Caco-2 (cell line): ENCODE measurements at places on chromosomes 2 and 18.

DNA sequence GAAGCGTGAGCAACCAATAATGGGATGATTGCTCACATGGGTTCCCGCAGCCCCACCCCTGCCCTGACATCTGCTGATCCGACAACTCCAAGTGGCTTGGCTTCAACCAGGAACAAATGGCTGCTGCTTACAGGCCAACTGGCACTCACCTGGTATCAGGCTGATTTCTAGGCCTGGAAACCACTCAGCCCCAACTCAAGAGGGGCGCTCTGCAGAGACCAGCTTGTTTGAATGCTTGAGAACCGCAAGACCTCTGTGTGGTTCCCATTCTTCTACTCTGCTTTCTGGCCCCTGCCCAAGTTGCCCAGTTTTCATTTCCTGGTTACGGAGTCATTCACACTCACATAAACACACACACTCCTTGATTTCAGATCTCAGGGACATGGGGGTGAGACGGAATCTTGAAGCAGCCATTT, 52.0 kb downstream of the TNP1 start:
- DNase-seq: no peak

DNA sequence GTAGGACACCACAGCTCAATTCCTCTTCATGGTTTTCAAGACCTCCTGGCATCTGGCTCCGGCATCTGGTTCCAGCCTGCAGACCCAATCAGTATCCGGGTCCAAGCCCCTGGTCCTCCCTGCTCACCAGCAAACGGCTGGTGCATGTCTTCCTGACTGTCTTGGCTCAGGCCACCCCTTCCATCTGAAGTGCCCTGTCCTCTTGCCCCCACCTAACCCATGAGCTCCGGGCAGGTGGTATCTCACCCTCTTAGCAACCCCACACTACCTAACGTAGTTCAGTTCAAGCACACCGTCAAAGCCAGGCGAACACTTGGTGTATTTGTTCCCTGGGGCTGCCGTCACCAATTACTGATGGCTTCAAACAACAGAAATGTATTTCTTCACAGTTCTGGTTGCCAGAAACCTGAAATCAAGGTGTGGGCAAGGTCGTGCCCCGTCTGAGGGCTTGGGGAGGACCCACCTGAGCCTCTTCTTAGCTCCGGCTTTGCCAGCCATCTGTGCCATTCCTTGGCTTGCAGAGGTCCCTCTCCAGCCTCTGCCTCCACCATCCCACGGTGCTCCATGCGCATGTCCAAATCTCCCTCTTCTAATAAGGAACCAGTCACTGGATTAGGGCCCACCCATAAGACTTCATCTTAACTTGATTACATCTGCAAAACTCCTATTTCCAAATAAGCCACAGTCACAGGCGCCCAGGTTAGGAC, 47.2 kb upstream of the ID2 start:
- no peak for DNase-seq

DNA sequence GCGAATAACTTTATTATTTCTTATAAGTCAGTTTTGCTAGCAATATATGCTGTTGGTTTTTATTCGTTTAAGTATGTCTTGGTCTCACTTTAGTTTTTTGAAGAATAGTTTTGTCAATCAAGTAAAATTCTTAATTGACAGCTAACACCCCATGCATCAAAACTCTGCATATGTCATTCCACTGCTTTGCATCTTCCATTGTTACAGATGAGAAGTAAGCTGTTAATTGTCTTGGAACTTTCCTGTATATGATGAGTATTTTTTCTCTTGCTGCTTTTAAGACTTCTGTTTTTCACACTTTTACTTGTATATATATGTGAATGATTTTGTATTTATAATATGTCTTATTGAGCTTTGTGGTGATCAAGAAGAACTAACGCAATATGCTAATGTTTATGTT, 1048.4 kb downstream of the CNTNAP5 start:
- DNase-seq: no peak

DNA sequence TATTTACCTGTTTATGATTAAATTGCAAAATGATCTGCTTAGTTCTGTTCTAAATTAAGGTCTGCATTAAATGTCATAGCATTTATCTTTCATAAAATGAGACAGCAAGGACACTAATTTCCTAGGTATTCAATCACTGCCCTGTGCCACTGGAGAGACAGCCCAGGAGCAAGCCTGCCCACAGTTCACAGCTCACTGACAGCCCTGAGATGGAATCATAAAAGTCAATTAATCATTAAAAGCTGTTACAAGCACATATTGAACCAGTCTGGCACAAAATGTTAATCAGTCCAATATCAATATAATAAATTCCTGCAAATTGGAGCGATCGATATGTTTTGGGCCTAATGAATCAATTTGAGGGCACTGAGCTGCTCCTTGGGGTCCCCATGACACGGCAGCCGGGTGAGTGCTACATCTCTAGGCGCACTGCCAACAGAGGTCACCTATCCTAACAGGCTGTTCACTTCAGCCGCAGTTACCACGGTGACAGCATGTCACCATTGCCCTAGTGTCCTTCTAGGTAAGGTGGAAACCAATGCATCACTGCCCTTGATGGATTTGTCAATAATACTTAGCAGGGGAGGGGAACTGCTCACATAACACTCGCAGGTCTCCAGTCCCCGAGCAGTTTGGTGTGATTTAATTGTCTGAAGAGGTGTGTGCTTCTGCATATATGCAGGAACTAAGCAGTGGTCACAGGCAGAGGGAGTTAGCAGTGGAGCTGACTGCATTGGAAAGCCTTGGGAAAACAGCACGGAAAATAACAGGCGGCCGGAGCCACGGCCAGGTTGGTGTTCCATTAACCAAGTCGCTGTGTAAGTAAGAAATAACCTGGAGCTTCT, 47.3 kb downstream of the POU3F3 start:
- no peak for DNase-seq

- no peak for DNase-seq
Measured at GRCh38 chr2:133838642-133839365, 270.5 kb upstream of the NCKAP5 start.

GRCh38 chr2:156401861-156402260, 34.3 kb upstream of the GPD2 start:
- no peak for DNase-seq

GRCh38 chr18:75070235-75070624, 138.7 kb downstream of the PTGR3 start:
- no peak for DNase-seq

DNA sequence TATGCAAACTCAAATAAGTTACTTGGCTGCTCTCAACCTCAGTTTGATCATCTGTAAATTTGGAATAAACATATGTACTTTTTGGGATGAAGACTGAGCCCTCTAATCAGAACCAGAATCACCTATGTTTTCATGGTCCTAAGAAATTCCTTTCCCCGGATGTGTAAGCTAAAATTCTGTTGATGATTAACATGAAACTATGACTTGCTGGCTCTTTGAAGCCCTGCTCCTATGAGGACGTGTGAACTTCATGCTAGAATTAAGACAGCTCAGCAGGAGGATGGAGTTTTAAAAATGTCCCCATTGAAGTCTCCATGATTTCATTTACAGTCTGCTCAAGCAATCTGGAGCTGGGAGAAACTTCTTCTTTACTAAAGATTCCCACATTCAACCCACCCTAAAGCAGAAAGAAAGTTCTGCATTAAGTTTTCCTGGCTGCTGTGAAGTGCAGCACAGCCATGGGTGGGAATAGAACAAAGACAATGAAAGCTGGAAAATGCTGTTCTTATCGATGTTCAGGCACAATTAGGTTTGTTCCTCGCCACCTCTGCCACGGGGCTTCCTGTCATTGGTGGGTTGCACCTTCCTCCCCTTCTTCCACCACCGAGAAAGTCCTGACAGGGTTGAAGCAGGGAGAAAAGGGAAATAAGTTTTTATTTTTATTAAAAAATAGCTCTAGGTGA, 50.9 kb downstream of the ADCYAP1 start:
- DNase-seq: no peak

GRCh38 chr2:146027156-146027555, 1507.2 kb upstream of the ZEB2 start:
- no peak for DNase-seq

GRCh38 chr2:127418300-127419111, at the start of gene PROC:
Gene PROC (plus strand): TSS chr2:127418427. CDS start chr2:127419943, 1,516 bp downstream.
- DNase-seq: no peak

- no peak for DNase-seq
Measured at GRCh38 chr18:73881396-73881917, 266.2 kb downstream of the FBXO15 start.

DNA sequence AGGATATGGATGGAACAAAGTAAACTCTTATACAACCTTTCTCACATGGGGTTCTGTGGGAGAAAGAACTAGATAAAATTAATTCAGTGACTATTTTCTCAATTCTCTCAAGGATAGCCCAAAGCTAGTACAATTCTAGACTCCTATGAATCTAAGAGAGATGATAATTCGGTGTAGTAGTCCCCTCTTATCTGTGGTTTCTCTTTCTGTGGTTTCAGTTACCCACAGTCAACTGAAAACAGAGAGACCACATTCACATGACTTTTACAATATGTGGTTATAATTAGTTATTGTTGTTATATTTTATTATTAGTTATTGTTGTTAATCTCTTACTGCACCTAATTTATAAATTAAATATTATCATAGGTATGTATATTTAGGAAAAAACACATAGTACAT, 53.5 kb upstream of the C2orf15 start:
- DNase-seq: no peak

DNA sequence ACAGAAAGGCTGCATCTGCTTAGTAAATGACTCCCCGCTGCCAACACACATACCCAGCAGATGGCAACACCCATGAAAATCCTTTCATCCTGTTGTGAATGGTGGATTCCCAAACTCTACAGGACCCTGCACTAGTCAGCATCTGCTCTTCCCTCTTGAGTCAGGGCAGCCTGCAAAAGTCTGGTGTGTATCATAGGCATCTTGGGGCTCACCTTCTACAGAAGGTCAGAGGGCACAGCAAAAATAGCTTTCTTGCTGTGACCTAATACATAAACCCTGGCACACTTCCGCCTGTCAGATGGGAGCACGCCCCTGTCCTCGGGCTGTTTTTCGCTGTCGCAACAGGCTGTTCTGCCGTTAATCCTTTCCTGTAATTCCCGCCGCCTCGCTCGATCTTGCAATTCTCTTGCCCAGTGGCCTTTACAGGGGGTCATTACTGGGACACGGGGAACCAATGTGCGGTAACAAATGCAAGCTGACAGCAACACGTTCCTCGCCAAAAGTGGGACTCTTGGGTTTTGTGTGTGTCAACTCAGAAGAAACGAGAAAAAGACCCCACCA, 19.9 kb upstream of the SCYGR1 start:
- DNase-seq: no peak

DNA sequence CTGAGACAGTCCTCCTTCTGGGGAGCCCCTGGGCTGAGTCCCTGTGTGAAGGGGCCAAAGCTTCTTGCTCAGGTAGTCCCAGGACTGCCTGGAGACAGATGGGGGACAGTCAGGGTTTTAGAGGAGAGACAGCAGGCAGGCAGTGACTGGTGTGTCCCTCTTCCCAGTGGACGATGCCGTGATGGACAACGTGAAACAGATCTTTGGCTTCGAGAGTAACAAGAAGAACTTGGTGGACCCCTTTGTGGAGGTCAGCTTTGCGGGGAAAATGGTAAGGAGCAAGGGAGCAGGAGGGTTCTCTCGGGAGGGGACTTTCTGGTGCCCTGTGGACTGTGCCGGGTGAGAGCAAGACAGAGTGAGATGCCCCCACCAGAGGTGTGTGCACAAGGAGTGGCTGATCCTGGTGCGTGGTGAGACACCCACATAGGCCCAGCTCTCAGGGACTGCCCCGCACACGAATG, 74.8 kb downstream of the DYSF start:
- DNase-seq: no peak

- no peak for DNase-seq
Measured at GRCh38 chr2:186599186-186599778, 9.4 kb downstream of the ITGAV start.

DNA sequence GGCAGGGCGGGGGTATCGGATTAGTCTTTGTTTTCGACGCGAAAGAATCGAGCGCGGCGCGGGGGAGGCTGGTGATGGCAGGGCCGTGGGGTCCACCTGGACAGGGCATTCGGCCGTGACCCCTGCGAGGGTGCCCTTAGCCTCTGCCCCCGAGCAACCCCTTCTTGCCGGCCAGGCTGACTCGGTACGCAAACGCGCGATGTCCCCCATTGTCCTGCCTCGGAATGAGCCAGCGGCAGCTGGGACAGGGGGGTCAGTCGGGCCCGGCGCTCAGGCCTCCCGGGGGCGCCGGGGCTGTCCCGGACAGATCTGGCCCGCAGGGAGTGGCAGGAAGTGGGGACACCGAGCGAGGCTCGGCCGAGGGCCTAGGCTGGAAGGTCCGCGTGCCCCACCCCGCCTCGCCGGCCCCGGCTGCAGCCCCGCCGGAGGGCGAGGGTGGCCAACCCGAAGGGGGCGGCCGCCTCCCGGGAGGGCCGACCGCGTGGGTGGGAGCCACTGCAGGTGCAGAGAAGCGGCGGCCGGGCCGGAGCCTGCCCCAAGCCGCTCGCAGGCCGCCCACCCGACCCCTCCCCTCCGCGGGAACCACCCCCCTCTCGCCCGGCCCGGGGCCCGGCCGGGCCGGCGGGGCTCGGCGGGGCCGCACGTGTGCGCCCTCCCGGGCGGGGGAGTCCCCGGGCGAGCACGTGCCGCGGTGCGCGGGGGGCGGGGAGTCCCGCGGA, at the start of gene TET3:
TET3 (plus strand) TSS at position 708 of the 719 bp plus-strand sequence. CDS start 1,494 bp downstream, outside the sequence.
- peak; percentile 60 for DNase-seq

GRCh38 chr18:28411806-28412205, 234.9 kb upstream of the CDH2 start:
- no peak for DNase-seq

DNA sequence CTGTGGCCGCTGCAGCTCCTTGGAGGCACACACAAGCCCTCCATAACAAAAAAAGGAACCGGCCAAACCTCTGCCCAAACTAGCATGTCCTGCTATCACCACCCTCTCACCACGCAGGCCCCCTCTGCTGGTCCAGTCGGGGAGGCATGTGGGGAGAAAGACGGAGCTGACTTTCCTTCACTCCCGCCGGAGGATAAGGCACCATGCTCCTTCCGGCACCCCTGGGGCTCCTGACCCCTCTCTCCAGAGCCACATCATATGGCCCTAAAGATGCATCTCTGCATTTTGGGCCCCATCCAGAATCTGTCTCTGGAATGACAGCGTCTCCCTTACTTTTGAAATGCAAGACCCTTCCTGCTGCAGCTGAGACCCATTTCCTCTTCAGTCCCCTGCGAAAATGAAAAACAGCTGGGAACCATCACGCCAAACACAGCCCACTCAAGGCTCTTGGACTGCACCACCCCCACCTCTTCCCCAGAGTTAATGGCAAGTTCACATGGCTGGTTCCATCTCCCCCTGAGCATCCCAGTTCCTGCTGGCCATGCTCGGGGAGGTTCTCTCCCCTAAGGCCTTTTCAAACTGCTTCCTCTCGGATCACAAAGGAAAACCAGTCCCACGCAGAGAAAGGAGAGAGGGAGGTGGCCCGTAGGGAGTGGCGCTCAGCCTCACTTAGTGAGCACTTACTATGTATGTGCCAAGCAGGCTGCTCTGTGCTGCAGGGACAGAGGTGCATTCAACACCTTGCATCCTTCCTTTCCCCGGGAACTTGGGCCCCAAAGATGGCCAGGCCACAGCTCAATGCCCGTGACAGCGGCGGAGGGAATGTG, 35.2 kb upstream of the MLPH start:
- no peak for DNase-seq
